ENCODE measurements at places on chromosomes 6 and 20.

DNA sequence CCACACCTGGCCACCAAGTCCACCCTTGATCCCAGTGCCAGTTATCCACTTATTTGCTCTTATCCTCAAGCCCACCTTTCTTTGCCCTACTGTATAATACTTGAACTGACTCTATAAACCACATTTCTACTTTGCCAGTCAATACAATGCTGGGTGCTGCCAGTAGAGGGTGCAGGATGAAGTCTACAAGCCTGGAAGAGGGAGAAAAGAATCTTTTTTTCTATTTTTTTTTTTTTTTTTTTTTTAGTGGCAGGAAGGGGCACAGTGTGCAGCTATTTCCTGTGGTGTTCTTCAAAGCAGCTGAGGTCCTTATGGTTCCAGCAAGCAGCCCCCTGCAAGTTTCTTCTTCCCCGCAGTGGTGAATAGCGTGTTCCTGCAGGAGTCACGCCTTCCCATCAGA is 22.2 kb upstream of the GABRR1 start:
- DNase-seq = no peak

DNA sequence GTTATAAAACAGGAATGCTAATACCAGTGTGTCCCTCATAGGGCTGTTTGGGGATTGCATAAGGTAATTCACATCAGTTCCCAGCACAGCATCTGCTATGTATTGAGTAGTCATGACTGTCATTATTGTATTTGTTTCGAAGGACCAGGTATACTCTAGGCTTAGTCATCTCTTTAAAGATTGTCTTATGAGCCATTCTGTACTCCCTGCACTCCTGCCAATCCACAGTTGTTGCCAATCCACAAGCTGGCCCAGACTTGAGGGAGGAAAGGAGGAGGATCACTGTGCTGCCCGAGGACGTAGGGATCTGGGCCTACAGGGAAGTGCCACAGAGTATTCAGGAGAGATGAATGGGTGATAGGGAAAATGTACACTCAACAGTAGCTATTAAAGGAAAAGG is 113.0 kb upstream of the TIAM2 start:
- no peak for DNase-seq

GRCh38 chr6:126701676-126702560 is 362.0 kb downstream of the CENPW start:
- DNase-seq = no peak

GRCh38 chr6:102660303-102660702 is 1266.8 kb downstream of the GRIK2 start:
- no peak for DNase-seq

DNA sequence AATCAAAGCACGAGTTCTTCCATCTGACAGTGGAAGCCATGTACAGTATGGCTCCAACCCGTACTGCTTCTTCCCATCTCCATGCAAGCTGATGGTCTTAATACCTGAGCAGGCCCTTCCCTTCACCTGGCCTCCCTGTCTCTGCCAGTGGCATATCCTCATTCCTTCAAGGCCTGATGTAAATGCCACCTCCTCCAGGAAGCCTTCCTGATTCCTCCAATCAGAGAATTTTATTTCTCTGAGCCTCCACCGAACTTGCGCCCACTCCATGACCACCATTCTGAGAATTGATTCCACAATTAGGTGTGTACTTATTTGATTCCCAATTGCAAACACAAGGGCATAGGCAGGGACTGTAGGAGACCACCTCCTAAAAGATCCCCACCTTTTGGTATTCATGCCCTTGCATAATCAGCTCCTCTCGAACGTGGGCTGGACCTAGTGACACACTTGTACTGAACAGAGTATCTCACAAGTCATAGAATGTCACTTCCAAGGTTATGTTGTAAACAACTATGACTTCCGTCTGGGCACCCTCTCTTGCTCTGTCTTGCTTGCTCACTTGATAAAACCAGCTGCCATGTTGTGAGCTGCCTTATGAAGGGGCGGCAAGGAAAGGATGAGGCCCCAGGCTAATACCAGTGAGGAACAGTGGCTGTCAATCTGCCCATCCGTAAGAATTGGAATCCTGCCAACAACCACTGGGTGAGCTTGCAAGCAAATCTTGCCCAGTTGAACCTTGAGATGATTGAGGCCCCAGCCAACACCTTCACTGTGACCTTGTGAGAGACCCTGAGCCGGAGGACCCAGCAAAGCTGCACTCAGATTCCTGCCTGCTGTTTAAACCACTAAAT is 38.8 kb downstream of the CPNE5 start:
- no peak for DNase-seq

GRCh38 chr6:10433322-10433721 is 18.4 kb upstream of the TFAP2A start:
- no peak for DNase-seq

DNA sequence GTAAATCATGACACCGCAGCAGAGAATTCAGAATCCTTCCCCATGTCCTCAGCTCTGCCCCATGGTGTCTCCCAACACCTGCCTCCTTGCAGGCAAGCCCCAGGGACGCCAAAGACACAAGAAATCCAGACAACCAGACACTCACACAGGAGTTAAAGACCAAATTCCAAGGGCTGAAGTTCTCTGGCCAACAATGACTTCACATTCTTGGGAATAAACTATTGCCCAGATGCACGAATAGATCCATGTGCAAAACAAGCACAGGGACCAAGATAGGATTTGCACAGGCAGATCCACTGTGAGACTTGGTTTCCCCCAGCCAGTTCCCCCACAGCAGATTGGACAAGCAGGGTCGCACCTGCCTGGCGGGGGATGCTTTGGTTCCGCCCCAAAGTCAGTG is 246.7 kb downstream of the SOD2 start:
- DNase-seq = no peak

GRCh38 chr6:157760589-157761330 is 62.3 kb upstream of the SNX9 start:
- DNase-seq = no peak

DNA sequence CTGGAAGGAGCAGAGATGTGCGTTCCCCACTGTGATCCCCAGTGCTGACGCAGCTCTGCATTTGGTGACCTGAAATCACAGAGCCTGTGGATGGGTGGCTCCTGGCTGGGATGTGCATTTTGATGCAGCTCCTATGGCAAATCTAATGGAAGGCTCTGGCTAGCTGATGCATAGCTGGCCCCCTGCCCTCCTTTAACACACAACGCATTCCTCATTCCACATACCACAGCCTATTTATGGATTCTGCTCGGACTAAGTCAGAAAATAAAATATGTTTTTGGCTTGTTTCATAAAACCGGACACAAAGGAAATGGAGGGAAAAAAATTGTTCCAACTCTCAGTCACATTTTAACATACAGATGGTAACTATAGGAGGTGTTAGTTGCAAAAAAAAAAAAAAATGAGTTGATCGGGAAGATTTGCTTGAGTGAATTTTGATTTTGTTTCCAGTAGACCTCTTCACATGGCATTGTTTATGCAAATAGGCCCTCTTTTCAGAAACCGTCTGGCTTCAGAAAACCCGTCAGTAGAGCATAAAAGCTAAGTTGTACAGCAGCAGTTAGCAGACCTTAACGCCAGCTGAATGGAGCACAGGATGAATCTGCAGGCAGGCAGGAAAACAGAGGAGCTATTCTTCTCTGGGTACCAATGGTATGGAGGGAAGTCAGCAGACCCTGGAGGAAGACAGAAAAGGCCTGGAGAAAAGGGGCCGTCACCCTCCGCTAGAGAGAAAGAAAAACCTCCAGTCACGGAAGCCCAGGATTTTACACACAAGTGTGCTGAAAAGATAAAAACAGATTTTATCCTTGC is 215.4 kb downstream of the HDGFL1 start:
- DNase-seq = no peak

DNA sequence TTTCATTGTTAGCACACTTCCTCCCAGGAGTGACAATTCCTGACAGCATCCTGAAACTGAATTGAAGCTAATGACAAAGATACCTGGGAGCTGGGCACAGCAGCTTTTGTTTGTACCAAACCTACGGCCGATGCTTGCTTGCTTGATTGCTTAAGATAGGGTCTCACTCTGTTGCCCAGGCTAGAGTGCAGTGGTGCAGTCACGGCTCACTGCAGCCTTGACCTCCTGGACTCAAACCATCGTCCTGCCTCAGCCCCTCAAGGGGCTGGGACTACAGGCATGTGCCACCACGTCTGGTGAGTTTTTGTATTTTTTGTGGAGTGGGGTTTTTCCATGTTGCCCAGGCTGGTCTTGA is 84.7 kb upstream of the SCP2D1 start:
- no peak for DNase-seq

GRCh38 chr6:82385961-82386360 is 22.3 kb downstream of the TPBG start:
- no peak for DNase-seq

DNA sequence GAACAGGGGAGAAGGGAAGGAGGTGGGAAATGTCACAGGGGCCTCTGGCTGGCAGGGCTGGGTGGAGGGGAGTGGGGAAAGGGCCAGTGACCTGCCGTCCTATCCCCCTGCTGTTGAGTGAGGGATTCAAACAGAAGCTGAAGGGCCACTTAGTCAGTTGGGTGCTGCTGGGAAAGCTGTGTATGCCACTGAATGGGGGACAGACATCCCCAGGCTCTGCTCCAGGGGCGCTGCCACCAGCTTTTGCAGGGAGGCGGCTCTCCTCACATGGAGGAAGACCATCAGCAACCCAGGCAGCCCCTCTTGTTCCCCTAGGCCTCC is 50.0 kb downstream of the MDGA1 start:
- no peak for DNase-seq

DNA sequence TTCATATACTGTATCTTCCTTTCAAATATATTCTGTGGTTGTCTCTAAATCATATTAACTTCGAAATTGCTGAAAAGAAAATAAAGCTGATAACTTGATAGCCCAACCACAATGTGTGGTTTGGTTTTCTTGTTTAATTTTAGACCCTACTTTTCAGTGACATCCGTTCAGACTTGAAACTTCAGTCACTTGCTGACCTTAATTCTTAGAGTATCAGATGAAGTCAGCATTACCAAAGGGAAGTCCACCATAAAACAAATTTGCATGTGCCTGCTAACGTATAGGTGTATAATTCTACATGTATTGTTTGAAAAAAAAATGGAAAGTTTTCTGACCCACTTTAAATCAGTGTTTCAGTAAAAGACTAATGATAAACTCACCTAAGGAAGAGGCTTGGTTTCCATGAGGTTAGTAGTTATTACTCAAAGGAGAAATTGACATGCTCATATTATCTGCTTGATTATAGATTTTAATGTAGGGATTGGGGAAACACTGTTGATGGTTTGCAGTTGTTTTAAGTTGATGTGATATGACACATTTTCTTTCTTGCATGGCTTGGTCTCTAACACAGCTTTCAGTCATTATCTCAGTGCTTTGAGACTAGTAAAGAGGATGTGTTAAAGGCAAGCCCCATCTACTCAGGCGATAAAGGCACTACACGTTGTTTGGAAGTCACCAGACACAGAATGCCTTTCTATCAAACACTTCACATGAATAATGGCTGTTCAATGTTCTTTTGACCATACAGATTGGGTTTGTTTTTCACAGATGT is 5.2 kb upstream of the IL17A start:
- DNase-seq = peak; percentile 58

DNA sequence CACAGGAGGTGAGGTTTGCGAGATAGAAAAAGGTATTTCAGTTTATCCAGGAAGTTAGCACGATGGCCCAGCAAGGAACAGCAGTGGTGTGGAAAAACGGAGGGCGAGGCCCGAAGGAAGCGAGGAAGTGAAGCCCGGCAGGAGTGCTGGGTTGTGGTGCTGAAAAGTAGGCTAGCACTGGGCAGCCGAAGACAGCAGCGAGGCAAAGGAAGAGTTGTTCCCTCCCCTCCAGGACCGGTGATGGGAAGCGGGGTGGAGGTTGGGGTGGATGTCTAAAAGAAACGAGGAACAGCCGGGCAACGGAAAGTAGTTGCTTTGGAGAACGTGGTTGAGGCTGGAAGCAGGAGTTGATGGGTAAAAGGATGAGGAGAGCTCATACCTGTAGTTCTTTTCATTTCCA is 1.4 kb downstream of the METTL24 start:
- no peak for DNase-seq

- DNase-seq = no peak
Measured at GRCh38 chr6:31660381-31661261, at the start of gene C6orf47. C6orf47 (minus strand) TSS chr6:31660778; CDS start chr6:31659947, 831 bp downstream.

GRCh38 chr20:46128310-46129151 is 10.4 kb downstream of the CD40 start:
- DNase-seq = no peak

DNA sequence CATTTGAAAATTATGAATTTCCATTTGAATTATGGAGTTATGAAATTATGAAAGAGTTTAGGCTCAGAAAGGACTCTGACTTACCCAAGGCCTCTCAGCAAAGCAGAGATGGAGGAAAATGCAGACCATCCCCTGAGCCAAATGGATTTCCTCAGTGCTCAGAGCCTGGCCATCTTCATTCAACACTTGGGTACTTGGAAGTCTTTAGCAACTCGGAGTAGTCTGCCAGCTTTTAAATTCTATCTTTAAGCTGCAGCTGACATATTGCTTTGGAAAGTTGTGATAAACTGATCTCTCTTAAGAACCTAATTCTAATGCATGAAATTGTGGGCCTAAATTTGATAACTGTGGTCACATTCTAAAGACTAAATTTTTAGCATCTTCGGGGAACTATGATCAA is 315.4 kb downstream of the SAMD5 start:
- DNase-seq = no peak

GRCh38 chr6:57242505-57242904 is 20.4 kb upstream of the RAB23 start:
- no peak for DNase-seq

- no peak for DNase-seq
Measured at GRCh38 chr6:163554663-163555062, 140.1 kb downstream of the QKI start.

DNA sequence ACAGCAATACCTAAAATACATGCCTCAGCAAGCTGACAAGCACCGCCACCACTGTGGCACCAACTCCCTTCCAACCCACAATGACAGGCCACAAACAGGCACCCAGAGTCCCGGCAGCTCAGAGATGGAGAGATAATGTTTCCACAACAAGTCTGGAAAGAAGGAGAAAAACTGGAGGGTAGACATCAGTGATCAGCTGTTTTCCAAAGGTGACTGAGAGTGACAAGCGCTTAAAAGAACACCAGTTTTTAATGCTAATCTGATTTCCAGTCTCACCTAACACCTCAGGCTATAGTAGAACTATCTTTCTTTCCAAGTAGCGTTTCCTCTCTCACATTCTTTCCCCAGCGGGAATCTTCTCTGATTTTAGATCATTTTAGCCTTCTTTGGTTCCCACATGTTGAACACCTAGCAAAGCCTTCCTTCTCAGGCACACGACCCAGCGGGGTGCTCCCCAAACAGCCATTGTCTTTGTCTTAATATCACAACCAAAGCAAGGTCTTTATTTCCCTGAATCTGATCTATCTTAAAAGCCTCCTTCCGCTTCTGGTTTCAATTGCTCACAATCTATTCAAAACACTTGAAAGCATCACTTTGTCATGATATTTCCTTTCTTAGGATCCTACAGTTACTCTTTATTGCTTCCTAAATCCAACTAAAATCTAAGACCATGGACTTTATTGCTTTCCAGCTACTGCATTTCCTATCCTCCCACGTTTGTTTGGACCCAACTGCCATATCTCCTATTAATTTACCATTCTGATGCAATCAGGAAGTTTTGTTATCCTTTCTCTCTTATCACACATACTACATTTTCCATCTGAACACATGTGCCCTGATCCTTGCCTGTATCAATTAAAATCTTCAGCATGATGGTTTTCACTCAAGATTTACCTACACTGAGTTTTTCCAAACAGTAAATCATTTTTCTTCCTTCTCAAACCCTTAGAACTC is 282.7 kb downstream of the ADGB start:
- DNase-seq = no peak

GRCh38 chr20:7798176-7798575 is 142.1 kb downstream of the HAO1 start:
- DNase-seq = no peak

Measured in GM12878 (cell line).